CD4-positive, alpha-beta T cell treated with Interleukin-2 at 100 ng/mL for 4 hours (primary cell): ENCODE measurements at places on chromosomes 7 and 10.

DNA sequence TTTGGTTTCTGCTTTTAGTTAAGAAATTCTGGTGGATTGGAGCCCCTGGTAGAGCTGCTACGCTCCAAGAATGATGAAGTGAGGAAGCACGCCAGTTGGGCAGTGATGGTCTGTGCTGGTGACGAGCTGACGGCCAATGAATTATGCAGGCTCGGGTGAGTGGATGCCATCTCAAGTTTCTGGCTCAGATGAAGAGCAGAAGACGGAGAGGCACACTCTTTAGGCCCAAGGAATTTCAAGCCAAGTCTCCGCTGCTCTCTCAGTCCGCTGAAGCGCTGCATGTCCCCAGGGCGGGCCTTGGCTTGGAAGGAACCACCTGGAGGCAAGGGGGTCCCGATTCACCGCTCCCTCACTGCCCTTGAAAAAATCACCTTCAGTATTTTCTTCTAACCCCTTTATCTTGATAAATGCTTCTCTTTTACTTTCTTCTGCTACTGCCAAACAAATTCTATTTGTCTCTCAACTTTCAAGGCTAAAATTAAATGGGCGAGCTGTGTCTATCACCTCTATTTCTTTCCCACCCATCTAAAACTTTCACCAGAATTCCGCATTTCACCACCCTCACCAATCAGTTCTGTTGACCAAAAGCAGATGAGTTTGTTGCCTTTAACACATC is 74.2 kb downstream of the ARMC3 start:
- DNase-seq = no peak

DNA sequence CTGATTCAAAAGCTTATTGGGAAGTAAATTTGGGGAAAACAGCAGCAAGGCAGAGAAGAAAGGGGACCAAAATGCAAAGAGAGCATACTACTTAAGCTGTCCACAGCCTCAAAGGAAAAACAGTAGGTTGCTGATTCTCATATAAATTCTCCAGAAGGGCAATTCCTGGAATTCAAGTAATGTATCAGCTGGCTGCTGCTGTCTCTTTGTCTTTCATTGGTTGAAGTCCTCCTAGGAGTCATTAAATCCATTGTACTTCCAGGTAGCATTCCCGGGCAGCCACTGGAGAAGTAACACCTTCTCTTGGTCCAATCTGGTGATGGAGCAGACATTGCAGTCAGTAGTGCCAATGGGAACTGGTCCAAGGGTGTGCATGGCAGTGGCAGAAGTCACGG is 22.7 kb downstream of the BET1 start:
- DNase-seq = no peak

GRCh38 chr7:158401295-158401694 is 186.3 kb downstream of the PTPRN2 start:
- no peak for DNase-seq

GRCh38 chr7:74164985-74165456 is 9.1 kb upstream of the EIF4H start:
- DNase-seq = no peak

- DNase-seq = no peak
These were observed 73.4 kb upstream of the SLC13A1 start for GRCh38 chr7:123273185-123273584.

- no peak for DNase-seq
These were observed 152.9 kb upstream of the ASAH2 start for GRCh38 chr10:50404021-50404773.

DNA sequence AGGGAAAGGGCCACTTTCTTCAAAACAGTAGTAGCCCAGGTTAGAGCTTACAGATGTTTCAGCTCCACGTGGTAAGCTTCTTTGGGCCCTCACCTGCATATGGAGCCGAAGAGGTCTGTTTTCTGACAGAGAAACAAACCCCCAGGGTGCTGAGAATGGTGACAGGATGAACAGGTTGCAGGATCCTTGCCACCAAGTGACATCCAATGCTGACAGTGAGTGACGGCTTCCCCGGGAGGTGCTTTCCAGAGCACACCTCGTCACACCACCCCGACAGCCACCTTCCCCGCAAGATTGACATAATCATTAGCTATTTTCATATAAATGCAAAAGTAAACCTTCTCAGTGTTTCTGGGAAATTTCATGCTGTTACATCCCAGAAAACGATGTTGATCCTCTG is 109.3 kb upstream of the BTBD16 start:
- no peak for DNase-seq

DNA sequence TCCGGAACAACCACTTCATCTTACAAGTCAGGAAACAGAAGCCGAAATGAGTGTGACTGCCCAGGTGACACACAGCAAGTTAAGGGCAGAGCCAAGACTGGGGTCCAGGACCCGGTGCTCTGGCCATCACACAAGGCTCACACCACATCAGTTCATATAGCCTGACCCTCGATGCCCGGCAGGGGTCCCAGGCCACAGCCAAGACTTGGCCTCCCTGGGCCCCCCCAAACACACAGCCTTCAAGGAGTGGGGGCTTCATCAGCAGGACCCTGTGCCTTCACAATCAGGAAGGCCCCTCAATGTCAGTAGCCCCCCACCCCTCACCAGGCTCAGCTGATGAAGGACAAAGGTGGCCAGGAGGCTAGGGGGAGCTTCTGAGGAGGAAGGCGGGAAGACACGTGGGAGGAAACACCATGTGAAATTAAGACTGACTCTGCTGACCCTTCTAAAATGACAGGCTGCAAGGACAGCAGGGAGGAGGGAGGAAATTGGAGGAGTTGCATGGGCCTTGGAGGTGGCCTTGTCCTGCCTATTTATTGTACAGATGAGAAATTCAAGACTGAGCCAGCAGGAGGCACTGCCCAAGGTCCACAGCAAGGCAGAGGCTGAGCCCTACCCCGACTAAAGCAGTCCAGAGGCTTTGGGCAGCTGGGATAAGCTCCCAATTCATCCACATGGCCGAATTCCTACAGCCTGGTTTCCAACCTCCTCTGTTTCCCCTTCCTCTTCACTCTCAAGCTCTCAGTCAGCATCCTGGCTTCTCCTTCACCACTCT is 216.1 kb upstream of the ZMIZ1 start:
- DNase-seq = peak; percentile 17

GRCh38 chr7:120724955-120725354 is 133.0 kb downstream of the TSPAN12 start:
- DNase-seq = no peak

- DNase-seq = no peak
These were observed 91.9 kb upstream of the PIK3CG start for GRCh38 chr7:106773228-106773627.

GRCh38 chr10:110401401-110402076 is 96.2 kb upstream of the DUSP5 start:
- DNase-seq = no peak

- no peak for DNase-seq
These were observed 47.5 kb upstream of the AGMO start for GRCh38 chr7:15609287-15609686.

- DNase-seq = no peak
These were observed 114.0 kb downstream of the PDGFA start for GRCh38 chr7:405489-406211.

DNA sequence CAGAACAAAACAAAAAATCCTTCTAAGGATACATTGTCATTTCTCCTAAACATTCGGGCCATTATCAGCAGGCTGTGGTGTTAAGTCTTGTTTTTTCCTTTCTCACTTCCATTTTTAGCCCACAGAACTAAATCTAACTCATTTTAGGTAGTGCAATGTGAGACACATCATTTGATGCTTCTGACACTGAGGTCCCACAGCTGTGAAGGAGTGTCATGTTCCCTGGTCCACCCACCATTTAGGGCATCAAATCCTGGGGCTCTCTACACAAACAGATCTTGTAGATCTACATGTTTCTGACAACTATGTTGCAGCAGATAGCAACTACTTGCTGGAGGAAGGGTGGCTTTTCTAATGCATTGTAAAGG is 232.5 kb upstream of the IGFBP3 start:
- DNase-seq = no peak

GRCh38 chr7:97021747-97022490 is 2.7 kb downstream of the DLX5 start:
- DNase-seq = no peak

DNA sequence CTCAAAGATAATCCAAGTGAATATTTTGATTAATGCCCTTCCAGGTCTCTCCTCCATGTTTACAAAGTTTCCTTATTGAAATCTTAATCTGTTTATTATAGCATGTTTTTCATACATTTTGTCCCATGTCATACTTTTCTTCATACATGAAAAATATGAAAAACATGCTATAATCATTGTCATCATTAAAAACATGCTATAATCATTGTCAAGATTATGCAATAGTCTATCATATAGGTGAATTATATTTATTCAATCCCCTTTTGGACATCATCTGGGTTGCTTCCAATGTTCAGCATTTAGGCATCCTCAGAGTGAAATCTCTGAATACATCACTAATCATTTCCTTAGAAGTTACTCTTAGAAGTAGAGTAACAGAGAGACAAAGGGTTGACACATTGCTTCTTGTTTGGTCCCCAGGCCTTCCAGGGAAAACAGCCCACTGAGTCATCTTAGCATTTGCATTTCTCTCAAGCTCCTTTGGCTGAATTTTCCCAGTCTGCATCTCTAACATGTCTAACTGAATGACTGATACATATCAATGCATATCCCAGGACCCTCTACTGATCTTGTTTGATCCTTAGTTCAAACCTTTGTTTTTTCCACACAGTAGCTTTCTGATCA is 87.0 kb downstream of the SGMS1 start:
- DNase-seq = no peak

DNA sequence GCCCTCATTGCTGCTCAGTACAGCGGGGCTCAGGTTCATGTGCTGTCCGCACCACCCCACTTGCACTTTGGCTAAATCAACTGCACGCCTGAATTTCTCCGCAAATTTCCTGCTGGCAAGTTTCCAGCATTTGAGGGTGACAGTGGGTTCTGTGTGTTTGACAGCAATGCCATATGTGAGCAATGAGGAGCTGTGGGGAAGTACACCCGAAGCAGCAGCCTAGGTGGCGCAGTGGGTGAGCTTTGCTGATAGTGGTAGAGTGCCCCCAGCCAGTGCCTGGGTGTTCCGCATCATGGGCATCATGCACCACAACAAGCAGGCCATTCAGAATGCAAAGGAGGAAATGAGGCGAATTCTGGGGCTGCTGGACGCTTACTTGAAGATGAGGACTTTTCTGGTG is 103.9 kb upstream of the POT1 start:
- DNase-seq = no peak

- no peak for DNase-seq
These were observed 8.2 kb downstream of the TMEM270 start for GRCh38 chr7:73869011-73869798.

GRCh38 chr10:9733766-9734165 is 1283.9 kb upstream of the CELF2 start:
- DNase-seq = no peak
